ENCODE measurements at places on chromosomes 4 and X.
A peak's percentile ranks its signal among the peaks of the same experiment; 100 is the strongest.

- DNase-seq: no peak
Measured at GRCh38 chr4:145937971-145938611, 532 bp downstream of the ZNF827 start.

GRCh38 chrX:72124540-72125201 is 7.0 kb downstream of the RTL5 start:
- DNase-seq: no peak

DNA sequence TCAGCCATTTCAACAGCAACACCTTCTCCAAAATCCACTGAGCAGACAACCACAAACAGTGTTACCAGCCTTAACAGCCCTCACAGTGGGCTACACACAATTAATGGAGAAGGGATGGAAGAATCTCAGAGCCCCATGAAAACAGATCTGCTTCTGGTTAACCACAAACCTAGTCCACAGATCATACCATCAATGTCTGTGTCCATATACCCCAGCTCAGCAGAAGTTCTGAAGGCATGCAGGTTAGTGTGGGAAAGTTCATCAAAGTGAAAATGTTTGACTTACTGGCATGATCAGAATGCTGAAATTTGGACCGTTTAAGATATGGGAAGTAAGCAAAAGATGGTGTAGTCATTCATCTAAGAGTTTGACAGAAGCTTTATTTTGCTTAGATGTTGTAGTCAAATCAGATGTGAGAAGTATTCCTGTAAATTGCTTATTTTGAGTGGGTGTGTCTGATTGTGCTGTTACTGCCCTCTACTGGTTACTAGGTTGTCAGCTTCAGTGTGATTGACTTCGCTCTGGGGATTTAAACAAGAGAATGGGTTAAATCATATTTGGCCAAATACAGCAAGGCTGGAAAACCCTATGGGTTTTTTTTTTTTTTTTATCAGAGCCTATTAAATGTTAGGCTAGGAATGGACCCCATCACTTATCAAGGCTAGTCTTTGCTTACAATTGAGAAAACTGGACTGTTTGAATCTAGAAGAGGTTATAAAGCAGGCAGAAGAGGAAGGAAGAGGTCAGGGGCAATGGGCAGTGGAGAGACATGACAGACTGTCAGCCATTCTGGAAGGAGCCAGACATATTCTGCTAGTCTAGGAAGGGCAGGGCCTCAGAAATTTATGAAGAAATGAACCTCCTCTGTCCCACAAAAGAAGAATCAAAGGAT is 130.3 kb downstream of the DIPK2B start:
- DNase-seq: peak; percentile 63

- no peak for DNase-seq
Measured at GRCh38 chrX:96982161-96982560, 98.5 kb downstream of the RPA4 start.

DNA sequence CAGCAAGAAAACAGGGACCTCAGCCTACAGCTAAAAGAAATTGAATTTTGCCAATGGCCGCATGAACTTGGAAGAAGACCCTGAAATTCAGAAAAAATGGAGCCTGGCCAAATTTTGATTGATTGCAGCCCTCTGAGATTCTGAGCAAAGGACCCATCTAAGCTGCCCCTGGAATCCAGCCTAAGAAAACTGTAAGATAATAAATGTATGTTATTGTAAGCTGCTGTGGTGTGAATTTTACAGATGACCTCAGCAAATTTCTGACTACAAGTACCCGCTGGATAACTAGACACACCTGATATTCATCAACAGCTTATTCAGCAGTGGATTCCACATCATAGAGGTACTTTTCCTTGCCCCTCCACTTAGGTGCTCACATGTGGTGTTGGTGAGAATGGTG is 119.5 kb upstream of the EPHA5 start:
- no peak for DNase-seq

All from T-helper 2 cell (primary cell).